ENCODE measurements at places on chromosomes 2 and 18. TPM values are rescaled to one million over a fixed set of nuclear protein-coding genes. Genes with fewer than 3 reads are reported as not detected.
A peak's percentile ranks its signal among the peaks of the same experiment; 100 is the strongest.

DNA sequence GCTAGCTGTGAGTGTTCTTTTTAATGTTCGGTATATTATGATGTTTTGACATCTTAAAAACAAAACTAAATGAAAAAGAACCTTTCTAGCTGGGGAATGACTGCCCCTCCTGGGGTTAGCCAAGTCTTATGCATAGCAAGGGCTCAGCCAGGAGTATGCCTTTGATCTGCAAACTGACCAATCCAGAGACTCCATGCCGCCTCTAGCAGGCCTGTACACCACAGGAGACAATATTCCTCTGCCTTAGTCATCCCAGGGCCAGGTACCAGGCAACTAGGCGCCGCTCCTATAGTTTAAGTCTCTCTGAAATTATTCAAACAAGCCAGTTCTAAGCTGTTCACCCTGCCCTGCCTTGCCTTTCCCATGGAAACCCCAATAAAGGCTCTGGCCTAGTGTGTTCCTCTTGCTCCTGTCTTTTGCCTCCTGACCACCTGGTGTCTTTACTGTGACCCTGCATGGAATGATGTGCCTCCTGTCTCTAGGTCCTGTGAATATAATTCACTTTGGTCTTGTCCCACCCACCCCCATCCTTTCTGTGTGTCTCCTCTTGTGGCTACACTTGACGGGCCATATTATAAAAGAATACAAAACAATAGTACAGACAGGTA lies 52.0 kb upstream of the CHN1 start:
- peaks cover 5% of the 10 kb centered on the region for H3K36me3 ChIP-seq
- H3K27me3 ChIP-seq: no peaks in the 10 kb centered on the region
- peaks cover 3% of the 10 kb centered on the region for H3K4me1 ChIP-seq
- no peak overlapping the region for H3K4me3 ChIP-seq

GRCh38 chr2:164542581-164543021 lies 78.7 kb downstream of the GRB14 start:
- DNase-seq: no peak
- no peaks in the 10 kb centered on the region for H3K27me3 ChIP-seq
- H3K36me3 ChIP-seq: no peaks in the 10 kb centered on the region
- H3K4me1 ChIP-seq: no peaks in the 10 kb centered on the region

- no peaks in the 10 kb centered on the region for H3K36me3 ChIP-seq
- no peaks in the 10 kb centered on the region for H3K4me1 ChIP-seq
- peak; percentile 35 for DNase-seq
Observed at GRCh38 chr2:20135631-20136050, 84.2 kb upstream of the LAPTM4A start.

DNA sequence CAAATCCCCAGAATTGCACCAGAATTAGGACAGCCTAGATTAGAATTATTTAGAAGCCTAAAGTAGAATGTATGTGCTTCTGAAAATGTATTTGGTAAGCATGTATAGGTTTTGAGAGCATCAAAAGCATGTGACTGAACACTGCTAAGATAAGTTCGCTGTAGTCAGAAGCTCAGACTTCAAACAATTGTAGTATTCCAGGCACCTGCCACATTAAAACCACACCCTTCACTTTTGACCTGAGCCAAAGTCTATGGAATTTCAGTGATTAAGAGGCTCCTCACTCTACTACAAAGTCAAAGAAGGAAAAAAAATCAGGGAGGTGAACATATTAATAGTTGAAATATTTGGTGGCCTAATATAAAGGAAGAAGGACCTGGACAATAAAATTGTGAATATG lies 8.2 kb downstream of the KCNJ3 start:
- no peak for DNase-seq
- no peak overlapping the region for H3K4me3 ChIP-seq
- no peaks in the 10 kb centered on the region for H3K36me3 ChIP-seq
- no peaks in the 10 kb centered on the region for H3K4me1 ChIP-seq

Gene LYG2
- not detected for total RNA-seq

DNA sequence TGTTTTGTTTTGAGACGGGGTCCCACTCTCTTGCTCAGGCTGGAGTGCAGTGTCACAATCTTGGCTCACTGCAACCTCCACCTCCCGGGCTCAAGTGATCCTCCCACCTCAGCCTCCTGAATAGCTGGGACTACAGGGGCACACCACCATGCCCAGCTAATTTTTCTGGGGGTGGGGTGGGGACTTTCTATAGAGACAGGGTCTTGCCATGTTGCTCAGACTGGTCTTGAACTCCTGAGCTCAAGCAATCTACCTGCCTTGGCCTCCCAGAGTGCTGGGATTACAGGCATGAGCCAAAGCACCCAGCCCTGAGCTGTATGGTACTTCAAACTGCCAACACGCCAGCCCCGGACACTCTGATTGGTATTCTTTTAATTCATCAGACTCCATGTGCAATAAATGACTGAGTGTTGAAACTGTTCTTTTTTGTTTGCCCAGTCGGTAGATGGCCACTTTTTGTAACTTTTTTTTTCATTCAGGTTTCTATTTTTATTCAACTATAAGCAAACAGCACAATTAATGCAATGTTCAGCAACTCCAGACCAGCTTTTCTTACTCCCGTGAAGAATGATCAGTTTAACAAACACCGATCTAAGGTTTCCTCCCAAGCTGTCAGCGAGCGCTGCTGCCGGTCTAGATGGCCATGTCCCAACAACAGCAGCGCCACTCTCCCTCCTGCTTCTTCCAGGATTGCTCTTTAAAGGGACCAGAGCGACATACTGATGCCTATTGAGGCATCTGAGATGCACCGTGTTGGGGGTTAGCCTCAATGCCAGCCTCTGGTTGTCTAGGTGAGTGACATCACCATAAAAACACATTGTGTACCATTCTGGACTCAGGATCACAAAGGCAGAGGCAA lies 12.5 kb upstream of the TGOLN2 start:
- no peaks in the 10 kb centered on the region for H3K27me3 ChIP-seq
- H3K4me1 ChIP-seq: no peaks in the 10 kb centered on the region
- no peak overlapping the region for H3K27ac ChIP-seq
- DNase-seq: no peak
